ENCODE measurements at places on chromosomes 1 and 21. TPM values are rescaled to one million over a fixed set of nuclear protein-coding genes. Genes with fewer than 3 reads are reported as not detected.

Gene SDC3
- 17.1 TPM for total RNA-seq

Gene S100B
- not detected for total RNA-seq

Gene CD101
- 0.15 TPM for total RNA-seq

Gene IFI44L
- total RNA-seq, result 0.63 TPM

Gene PRPF38B
- 12.0 TPM for total RNA-seq

DNA sequence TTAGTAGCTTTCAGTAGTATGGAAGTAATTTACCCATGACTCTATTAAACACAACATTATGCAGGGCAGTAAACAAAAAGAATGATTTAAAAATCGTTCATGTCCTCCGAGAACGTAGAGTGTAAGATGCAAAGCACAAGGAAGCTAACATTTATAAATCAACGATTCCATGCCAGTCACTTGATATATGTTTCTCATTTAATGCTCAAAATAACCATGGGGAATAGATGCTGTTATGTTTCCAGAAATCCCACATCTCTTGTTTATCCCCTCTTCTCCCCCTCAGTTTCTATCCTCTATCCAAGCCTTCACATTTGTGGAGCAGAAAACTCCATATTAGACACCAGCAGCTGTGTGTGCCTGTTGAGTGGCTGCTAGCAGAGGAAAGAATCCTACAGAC lies 52.8 kb downstream of the LBR start:
- DNase-seq, result no peak

DNA sequence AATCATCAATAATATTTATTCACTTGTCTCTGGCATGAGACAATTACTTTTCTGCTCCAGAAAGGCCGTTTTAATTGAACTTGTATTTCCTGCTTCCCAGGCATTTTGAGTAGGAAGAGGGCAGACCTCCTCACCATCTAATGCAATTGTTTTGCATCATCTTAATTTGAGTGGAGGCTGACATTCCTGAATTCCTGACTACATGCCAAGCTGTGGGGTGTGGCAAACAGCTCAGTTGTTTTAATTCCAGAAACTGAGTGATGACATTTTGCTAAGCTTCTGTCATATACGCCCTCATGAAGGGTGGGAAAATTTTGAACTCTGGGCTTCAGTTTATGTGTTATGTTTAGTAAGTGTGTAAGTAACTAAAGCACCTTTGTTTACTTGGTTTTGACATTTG lies 125.4 kb upstream of the USP25 start:
- no peak for DNase-seq

- DNase-seq, result peak; percentile 55
Measured at GRCh38 chr1:224212618-224213061, 29.6 kb downstream of the DEGS1 start.

DNA sequence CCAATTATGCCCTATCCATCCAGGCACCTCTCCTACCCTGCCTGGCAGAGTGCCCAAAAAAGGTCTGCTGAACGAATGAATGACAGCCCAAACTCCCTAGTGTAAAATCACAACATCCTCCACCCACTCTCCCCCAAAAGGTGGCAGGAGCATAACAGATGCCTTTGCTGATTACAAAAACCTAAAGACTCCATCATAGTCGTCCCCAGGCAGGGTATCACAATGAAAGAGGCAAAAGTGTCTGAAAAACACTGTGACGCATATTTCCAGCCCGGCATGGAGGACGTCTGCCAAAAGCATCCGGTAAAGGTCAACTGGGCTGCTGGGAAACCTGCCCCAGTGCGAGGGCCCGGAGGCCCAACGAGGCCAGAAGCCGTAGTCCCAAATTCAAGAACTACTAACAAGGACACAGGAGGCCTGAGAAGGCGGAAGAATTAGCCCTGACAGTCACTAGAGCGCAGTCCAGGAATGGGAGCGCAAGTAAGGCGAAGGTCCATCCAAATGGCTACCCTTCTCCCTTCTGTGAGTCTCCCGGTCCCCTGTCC lies 576 bp downstream of the SMIM12 start:
- peak; percentile 68 for DNase-seq

GRCh38 chr1:208564466-208564865 lies 320.3 kb upstream of the PLXNA2 start:
- DNase-seq, result no peak

DNA sequence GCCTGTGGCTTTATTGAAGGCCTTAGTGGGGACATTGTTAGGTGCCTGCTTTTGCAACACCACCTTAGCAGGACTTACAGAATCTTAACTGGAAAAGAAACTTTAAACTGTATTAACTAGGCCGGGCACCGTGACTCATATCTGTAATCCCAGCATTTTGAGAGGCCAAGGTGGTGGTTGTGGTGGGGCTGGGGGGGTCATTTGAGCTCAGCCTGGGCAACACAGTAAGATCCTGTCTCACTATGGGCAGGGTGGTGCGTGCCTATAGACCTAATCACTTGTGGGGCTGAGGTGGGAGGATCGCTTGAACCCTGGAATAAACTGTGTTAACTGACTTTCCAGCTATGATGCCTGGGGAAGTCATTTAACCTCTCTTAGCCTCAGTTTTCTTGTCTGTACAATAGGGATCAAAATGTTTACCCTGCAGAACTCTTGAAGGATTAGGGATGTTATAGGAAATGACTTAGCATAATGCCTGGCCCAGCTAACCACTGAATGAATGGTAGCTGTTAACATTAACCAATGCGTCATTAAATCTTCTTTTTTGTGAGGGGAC lies 39.5 kb downstream of the IER5 start:
- DNase-seq, result no peak

DNA sequence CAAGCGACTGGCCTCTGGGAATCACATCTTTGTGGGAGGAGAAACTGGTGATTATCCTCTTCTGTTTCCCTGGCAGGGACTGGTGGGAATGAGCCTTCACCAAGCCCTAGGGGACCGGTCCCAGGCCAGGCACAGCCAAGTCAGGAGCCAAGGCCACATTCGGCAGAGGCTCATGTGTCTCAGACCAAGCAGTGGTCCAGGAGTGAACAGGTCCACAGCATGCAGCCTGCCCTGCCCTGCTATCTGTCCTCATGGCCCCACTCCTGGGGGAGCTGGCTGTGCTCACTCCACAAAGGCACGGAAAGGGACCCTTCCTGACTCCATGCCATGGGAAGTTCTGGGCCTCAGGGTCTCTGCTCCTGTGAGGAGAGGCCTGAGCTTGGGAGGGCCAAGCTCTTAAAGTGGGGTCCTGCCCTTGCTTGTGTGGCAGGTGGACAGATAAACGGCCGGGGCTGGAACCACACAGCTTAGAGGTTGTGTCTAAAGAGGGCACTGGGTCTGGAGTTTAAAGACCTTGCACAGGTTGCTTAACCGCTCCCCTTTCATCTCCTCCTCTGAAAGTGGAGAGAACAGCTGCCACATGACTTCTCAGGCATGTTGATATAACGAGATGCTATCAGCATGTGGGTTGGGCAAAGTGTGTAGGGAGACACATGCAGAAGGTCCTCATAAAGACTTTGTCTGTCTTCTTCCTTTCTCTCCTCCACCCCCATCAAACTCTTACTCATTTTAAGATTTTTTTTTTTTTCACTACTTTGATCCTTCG lies 57.5 kb downstream of the CASQ2 start:
- DNase-seq, result no peak

DNA sequence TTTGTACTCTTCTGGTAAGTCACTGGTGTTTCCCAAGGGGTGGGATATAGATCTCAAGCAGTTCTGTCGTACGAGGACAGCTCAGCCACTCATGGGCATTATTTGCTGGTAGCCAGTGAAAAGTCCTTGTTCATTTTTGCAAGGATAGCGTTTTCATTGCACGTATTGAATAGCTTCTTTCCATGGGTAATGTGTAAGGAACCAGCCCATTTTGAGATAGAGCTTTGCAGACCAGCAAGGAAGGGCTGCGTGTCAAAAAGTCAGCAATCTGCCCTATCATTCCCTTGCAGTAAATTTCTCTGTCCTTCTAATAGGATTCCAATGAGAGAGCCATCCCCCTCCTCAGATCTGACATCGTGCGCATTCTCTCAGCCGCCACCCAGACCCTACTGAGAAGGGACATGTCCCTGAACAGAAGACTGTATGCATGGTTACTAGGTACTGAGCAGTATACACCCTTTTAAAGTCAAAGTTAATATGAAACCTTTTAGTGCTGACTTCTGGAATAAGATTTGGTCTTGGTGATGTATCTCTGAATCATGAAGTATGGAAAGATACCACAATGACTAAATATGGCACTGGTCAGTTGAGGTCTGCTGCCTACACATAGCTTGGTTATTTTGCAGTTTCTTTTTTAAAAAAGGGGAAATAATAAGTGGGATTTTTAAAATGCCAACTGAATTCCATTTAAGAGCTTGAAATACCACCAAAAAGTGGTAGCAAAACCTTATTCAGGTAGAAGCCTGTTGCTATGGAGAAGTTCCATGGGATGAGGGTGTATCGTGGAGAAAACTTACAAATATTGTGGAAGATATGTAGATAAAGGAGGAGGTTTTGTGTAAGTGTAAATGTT lies 55.3 kb downstream of the DOP1B start:
- no peak for DNase-seq

DNA sequence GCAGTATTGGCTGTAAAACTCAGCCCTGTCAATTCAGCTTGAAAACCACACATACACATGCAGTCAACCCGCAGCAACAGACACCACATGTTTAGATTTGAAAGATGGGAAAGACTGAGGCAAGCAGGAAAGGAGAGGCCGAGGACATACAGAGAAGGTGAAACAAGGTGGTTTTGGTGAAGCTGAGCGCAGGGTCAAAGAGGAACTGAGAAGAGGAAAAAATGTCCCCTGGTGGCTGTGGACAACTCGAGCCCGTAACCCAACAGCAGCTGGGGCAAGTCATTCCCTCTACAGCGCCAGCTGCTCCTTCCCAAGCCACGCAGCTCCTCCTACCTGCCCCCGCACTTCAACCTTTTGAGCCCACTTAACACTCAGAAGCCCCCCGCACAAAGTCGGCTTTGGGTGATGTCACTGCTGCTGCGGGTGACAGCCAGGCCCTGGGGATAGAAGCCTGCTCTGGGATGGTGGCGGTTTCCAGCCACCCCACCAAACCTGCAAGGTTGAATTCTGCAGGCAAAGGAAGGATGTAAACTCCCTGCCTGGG lies 63.0 kb downstream of the KCNN3 start:
- no peak for DNase-seq

GRCh38 chr1:156823210-156823790 lies 6.7 kb upstream of the SH2D2A start:
- no peak for DNase-seq

GRCh38 chr1:61125263-61125662 lies 42.9 kb downstream of the NFIA start:
- DNase-seq, result no peak

- DNase-seq, result no peak
Measured at GRCh38 chr1:153597206-153597605, 15.7 kb downstream of the S100A16 start.

GRCh38 chr1:46725736-46726108 lies 6.8 kb upstream of the EFCAB14 start:
- DNase-seq, result no peak

DNA sequence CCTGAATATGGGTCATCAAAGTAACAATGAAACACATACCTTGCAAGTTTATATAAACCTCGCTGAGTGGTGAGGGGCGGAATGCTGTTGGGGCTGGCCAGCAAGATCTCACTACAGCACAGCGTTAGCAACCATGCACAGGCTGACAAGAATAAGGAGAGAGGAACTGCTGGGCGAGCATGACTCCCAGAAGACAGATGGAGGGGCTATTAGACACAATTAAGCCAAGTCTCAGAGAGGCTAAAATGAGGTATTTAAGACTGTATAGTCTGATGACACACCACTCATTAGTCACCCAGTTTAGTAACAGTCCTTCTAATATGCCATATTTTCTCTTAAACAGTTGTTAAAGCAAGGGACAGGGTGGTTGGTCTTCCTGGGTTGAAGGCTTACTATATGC lies 340.2 kb upstream of the NR5A2 start:
- no peak for DNase-seq
